ENCODE measurements at places on chromosomes 4 and X.

DNA sequence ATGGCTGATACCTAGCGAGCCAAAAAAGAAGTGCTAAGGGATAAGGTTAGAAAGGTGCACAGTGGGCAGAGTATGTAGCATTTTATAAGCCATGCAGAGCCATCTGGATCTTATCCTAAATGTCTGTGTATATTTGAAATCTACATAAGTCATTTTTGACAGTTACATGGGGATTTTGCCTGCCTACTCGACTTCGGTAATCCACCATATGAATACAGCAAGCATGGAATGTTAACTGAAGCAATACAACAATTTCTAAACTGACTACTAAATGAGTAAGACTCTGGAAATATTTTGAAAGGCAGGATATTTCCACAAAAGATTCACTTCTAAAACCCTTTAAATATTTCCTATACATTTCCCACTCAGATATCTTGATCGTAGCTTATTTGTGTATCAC is 122.5 kb downstream of the KCNIP4 start:
- no peak for DNase-seq

DNA sequence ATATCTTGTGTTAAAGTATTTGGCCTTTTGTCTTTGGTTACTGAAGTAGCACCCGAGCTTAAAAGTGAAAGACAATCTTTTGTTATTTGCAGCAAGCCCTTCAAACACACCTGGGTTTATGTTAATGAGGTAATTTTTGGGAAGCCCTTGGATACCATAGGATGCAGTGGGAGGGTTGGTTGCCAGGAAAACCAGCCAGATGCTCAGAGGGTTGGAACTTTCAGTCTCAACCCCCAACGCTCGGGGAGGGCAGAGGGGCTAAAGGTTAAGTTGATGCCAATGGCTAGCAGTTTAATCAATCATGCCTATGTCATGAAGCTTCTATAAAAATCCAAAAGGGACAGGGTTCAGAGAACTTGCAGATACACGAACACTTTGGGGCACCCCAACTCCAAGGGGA is 17.2 kb upstream of the GPR173 start:
- DNase-seq = no peak

GRCh38 chr4:40963897-40964478 is 214.2 kb downstream of the NSUN7 start:
- DNase-seq = no peak

- DNase-seq = no peak
These were observed 636.9 kb upstream of the BOD1L1 start for GRCh38 chr4:14264437-14264836.

GRCh38 chr4:16035843-16036242 is 48.0 kb downstream of the PROM1 start:
- no peak for DNase-seq

DNA sequence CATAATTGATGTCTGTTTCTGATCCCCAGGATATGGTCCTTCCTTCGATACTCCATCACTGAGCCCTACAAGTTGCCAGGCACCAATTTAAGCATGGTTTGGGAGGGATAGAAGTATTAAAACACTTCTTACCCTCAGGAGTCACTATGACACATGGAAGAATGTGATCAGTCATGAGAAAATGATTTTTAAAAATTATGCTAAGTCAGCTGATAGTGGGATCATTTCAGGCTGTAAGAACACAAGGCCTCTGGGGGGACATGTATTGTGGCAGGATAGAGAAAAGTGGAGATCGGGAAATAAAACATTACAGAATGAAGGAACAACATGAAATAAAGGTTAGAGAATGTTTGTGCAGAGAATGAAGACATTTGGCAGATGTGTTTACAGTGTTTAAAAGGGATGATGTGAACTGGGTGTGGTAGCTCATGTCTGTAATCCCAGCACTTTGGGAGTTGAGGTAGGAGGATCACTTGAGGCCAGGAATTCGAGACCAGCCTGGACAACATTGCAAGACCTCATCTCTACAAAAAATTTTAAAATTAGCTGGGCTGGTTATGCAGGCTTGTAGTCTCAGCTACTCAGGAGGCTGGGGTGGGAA is 64.0 kb downstream of the ELOVL6 start:
- DNase-seq = no peak

Data from RKO (cell line).